ENCODE measurements at places on chromosomes 6 and 20.

GRCh38 chr6:79536585-79536953 lies 661 bp downstream of the LCA5 start:
- DNase-seq: peak; percentile 49

DNA sequence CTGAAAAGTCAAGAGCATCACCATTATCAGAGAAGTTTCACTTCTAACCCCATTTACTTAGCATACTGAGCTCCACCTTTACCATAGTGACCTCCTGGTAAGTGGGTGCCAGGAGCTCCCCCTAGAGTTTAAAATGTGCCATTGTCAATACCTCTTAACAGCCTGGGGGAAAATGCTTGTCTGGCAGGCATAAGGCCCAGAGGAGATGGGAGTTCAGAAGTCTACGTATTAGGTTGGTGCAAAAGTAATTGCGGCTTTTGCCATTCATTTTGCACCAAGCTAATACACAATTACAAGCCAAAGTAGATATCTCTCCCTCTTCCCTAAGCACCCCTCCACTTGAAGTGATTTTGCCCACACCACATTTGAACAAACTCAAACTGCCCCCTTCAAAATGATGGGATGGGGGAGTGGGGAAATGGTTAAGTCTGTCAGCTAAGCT lies 919.0 kb downstream of the KIF16B start:
- DNase-seq: peak; percentile 52

- DNase-seq: no peak
These were observed 95.5 kb downstream of the PREX1 start for GRCh38 chr20:48732081-48732829.

DNA sequence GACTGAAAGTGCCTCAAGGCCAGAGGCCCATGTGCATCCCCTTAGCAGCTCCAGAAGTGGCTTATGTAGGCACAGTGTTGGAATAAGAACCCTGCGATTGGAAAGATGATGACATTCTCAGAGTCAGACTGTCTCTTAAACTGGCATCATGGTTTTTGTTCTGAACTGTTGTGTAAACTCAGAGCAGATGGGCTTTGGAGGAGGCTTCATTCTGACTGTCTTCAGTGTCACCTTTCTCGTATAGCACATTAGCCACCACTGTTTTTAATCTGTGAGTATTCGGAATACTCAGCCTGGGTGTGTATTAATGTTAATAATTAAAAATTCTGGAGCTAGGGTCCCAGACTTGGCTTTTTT lies 140.9 kb downstream of the JARID2 start:
- no peak for DNase-seq

DNA sequence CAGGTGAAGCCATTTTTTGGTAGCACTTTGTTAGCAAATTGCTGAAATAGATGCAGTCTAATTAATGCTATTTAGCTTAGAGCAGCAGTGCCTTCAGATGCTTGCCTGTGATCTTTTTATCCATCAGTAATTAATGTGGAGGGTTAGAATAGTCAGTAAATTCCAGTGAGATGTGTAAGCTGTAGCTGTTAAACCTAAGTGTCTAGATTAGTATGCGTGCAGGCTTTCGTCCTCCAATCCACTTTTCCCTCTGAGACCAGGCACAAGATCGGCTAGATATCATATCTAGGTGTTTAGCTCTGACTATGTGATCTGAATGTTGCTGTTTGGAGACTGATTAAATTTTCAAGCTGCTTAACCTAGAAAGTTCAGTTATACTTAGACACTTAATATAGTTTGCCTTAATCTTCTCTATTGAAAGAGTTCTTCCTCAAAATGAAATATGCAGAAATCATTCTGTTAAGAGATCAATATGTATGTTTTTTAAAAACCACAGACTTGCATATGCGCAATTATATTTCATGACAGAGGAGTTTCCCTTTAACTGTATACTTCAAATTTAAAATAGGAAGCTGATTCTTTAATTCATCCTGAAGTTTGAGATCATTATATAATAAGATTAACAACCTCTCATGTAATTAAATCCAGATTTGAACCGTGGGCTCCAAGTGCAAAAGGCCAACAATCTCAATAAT lies 41.2 kb downstream of the XRN2 start:
- no peak for DNase-seq

GRCh38 chr20:44457016-44457415 lies 18.7 kb upstream of the TTPAL start:
- DNase-seq: no peak

- DNase-seq: no peak
These were observed 119.2 kb upstream of the INSM1 start for GRCh38 chr20:20248620-20249200.

- no peak for DNase-seq
These were observed 47.1 kb downstream of the IGF2R start for GRCh38 chr6:160015778-160016684.

GRCh38 chr6:11384531-11385309 lies 152.3 kb upstream of the NEDD9 start:
- DNase-seq: peak; percentile 27

DNA sequence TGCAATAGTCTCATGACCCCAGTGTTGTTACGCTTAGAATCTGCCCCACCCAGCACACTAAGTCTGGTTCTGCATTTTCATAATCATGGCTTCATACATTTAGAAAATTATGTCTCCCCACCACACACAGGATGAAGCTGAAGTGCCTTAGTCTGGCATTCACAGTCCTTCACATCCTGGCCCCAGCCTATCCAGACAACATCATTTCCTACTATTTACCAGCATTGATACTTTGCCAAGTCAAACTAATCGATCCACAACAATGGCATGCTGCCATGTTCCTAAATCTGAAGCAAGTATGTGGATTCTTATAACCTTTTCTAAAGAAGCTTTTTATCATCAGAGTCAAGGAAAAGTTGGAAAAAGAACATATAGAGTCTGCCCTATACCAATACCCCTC lies 132.4 kb upstream of the FBXL4 start:
- no peak for DNase-seq

DNA sequence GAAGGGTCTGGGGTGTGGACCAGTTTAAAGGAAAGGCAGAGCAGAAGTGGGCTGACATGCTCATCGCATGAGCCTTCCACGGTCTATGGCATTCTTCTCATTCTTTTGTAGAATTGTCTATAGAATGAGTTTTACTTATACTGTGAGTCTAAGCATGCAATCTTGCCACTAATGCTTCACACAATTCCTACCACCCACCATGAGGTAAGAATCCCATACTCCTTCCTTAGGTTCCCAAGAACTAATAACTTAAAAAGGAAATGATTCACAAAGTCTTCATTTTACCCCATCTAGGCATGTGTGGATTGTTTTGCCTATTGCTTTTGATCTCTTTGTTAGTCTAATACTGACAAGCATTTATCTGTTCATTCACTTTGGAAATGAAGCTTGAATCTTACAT lies 195.2 kb downstream of the LY86 start:
- peak; percentile 12 for DNase-seq

GRCh38 chr6:55826941-55827340 lies 48.4 kb downstream of the BMP5 start:
- no peak for DNase-seq

- no peak for DNase-seq
These were observed 59.8 kb downstream of the SHPRH start for GRCh38 chr6:145904391-145904790.

GRCh38 chr6:139577124-139577762 lies 202.8 kb upstream of the CITED2 start:
- DNase-seq: peak; percentile 46

DNA sequence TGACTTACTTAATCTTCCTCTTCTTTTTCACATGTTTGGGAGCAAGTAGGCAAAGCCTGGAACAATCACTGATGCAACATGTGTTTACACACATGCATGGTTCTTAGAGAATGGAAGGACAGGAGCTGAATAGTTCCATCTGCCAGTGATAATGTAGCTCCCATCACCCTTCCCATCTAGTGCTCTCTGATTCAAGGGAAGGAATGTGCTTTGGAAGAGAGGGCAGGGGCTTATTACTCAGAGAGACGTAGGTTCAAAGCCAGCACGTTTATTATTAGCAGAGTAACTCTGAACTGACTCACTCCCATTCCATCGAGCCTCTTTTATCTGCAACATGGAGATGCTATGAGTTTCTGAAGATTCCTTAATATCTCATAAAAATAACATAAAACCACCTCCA lies 211.9 kb downstream of the GMPR start:
- DNase-seq: peak; percentile 88

DNA sequence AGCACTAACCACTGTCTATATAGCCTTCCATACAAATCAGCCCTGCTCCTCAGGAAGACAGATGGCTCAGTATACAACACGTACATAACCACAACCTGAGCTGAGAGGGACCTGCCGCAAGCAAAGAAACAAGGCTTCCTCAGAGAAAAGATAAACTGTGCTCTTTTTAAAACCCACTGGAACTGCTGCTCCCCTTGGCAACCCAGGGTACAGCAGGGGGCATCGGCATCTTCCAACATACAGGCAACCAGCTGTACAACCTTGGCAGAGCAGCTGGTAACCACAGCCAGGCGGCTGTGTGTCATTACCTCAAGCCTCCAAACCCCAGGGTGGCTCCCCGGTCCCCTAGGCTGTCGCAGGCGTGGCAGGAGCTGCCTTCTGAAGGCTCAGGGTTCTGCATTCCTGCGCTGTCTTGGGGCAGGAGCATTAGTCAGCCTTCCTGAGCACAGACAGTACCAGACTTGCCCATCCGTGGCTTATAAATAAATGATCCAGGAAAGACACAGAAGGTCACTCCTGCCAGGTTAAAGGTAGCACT lies 249.5 kb downstream of the ADGRG6 start:
- peak; percentile 7 for DNase-seq

DNA sequence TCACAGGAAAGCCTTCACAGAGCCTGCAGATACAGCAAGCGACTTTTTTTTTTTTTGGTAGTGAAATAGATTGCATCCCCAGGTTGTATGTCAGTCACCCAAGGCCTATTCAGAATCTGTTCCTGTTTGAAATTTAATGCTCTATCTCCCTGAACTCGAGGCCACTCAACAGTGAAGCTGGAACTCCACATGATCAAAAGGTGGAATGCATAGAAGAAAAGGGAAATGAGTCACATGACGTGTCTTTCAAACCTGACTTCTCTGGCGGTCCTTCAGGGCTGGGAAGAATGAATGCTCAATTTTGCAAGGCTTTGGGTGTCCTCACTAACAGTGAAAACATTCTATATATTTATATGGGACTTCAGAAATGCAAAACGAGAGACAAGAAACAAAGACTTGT lies 88.4 kb upstream of the B3GAT2 start:
- DNase-seq: no peak

All from fibroblast of mammary gland (primary cell).